ENCODE measurements at places on chromosomes 1 and 21.

DNA sequence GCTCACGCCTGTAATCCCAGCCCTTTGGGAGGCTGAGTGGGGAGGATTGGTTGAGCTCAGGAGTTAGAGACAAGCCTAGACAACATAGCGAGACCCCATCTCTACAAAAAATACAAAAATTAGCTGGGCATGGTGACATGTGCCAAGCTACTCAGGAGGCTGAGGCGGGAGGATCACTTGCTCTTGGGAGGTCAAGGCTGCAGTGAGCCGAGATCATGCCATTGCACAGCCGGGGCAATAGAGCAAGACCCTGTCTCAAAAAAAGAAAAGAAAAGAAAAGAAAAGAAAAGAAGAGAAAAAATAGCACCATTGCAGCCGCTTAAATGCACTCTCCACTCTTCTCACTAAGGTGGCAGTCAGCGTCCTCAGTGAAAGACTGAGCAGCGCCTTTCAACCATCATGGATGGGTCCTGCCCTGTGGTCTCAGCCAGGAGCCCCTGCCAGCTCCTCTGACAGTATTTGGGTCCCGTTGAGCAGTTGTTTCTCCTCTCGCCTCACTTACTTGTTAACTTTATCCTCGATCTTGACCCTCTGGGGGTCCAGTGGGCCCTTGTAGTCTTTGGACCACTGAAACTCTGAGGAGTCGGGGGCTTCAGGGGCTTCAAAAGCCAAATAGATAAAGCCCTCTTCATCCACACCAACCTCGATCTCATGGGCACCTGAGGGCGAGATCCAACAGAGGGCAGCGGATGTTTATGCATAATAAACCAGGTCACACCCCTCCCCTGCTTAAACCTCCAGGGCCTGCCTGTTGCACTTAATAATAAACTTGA is 36.9 kb downstream of the MYOM3 start:
- no peak for DNase-seq

GRCh38 chr1:118217141-118217838 is 32.3 kb upstream of the SPAG17 start:
- no peak for DNase-seq

- no peak for DNase-seq
Measured at GRCh38 chr21:34705011-34705410, 36.2 kb downstream of the CLIC6 start.

GRCh38 chr1:172286629-172287076 is 133.8 kb upstream of the C1orf105 start:
- DNase-seq = no peak

DNA sequence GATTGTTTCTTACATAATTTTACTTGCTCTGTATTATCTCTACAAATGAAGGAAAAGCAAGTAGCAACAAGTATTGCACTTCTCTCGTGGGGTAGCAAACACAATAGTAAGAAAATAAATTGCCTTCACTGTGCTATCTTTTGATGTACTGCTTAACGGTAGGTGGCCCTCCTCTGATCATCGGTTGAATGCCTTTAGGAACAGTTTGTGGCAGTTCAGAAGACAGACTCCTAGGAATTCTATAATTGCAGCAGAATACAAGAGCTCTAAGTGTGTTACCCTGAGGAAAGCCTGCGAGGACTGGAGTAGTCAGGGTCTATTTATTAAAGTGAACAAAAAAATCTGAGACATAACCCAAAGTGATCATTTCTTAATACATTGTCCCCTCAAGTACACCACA is 1135.9 kb downstream of the KCNT2 start:
- no peak for DNase-seq

DNA sequence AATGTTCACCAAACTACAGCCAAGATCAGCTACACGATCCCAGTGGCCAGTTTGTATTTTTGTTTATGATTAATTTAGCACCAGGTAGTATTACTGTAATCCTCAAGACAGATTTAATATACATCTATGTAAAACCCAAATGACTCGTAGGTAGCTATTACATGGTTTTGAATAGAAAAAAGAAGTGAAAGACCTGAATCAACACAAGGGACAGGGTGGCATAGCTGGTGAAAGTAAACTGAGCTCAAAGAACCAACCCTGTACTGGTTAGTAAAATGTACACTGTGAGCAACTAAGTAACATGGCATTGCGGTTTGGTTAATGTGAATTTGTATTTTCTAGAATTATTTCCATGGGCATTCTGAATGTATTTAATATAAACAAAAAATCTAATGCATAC is 8.8 kb downstream of the GPATCH2 start:
- DNase-seq = no peak

GRCh38 chr1:116586741-116587143 is 15.9 kb upstream of the CD58 start:
- DNase-seq = no peak

DNA sequence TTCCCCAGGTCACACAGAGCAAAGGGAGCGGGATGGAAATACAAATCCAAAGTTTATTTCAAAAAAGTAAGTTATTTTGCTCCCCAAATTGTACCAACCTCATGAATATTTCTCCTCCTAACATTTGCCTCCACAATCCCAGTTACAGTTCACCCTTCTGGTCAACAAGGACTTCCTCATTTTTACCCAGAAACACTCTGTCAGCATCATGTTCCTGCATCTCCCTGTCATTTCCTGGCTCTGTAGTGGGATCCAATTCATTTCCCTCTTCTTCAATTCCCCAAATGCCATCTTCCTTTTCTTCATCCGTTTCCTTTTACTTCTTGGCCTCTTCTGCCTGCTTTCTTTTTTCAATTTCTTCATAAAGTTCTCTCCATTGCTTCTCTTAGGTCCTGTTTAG is 32.0 kb upstream of the EPS15 start:
- no peak for DNase-seq

- DNase-seq = no peak
Measured at GRCh38 chr1:114208106-114208505, 54.4 kb upstream of the SYT6 start.

DNA sequence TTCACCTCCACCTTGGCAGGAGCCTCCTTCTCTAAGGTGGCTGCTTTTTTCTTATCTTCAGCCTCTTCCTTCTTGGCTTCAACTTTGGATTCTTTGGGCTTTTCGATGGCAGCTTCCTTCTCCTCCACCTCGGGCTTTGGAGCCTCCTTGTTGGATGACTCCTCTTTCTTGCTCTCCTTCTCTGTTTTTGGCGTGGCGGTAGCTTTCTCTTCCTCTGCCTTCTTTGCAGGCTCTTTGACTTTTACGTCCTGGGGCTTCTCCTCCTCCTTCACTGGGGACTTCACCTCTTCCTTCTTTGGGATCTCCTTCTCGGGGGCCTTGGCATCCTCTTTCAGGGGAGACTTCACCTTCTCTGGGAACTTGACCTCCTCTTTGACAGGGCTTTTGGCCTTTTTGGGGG is 13.9 kb upstream of the CD2 start:
- no peak for DNase-seq

DNA sequence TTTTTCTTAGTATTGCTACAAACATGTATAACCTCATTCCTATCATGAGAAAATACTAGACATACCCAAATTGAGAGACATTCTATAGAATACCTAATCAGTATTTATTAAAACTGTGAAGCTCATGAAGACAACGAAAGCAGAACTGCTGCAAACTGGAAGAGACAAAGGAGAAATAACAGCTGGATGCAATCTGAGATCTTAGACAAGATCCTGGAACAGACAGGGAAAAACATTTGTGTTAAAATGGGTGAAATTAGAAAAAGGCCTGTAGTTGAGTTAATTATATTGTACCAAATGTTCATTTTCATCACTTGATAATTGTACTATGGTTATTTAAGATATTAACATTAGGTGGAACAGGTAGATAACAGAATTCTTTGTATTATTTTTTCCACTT is 392.0 kb downstream of the PLPP3 start:
- no peak for DNase-seq

DNA sequence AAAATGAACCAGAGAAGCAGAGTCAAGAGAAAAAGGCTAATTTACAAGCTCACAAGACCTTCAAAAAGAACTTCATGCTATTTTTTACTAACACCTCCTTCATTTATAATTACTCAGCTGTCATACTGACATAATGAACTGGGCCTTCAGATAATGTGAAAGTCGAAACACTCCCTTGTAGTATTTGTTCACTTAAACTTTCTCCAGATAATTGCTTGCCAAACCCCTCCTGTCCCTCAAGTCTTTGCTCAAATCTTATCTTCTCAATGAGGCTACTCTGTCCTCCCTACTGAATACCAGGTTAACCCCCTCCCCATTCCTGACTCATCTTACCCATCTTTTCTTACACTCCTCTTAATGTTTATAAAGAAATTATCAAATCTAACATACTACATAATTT is 11.1 kb upstream of the MAP3K21 start:
- DNase-seq = no peak

- no peak for DNase-seq
Measured at GRCh38 chr1:221184131-221184794, 305.0 kb downstream of the HLX start.

GRCh38 chr1:101166583-101167120 is 70.2 kb upstream of the S1PR1 start:
- DNase-seq = no peak

DNA sequence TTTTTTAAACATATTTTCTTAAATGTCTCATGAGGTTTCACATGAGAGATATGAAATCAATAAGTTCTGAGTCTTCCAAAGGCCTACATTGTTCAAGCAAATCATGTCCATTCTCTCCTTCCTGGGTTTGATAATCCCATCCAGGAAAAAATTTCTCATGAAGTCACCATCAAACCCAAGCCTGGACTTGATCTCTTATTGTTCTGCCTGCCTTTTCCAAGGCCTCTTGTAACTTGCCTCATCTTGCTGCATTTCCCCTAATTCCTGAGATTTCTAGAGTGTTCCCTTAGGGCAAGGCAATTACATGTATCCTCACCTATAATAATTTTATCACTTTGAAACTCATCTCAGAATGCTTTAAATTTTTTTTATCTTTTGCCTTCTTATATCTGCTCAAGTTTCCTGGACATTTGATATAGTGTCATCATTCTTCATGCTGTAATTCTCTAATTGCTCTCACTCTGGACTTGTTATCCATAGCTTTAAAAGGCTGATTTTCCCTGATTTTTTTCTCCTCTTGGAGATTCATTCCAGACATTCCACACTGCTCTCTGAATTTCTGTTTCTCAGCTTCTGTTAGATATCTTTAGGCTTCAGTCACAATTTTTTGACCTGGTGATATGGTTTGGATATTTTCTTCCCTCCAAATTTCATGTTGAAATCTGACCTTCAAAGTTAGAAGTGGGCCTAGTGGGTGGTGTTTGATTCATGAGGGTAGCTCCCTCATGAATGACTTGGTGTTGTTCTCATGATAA is 126.4 kb downstream of the LRRC7 start:
- DNase-seq = no peak

DNA sequence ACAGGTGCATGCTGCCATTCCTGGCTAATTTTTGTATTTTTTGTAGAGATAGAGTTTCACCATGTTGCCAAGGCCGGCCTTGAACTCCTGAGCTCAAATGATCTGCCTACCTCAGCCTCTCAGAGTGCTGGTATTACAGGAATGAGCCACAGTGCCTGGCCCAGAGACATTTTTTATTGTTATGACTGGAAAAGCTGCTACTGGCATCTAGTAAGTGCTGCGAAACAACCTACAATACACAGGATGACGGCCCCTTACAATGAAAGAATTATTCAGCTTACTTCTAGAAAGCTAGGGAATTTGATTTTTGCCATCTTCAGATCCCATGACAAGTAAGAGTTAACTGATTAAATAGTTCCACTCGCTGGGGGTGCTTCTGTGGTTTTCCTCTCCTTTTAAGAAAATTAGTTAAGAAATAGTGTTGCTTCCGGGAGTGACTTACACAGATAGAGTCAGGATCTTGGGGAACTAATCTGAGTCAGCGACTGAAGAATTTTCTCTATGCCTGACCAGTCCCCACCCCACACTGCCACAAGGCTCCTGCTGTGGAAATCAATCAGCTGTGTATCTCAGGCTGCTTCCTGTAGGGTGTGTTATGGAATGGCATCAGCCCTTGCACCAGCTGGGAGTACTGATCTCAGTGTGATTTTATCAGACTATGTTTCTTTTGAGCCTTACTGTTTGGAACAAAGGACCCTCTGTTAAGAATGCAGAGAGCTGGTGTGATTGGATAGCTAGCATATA is 93.0 kb upstream of the BMP8A start:
- no peak for DNase-seq

DNA sequence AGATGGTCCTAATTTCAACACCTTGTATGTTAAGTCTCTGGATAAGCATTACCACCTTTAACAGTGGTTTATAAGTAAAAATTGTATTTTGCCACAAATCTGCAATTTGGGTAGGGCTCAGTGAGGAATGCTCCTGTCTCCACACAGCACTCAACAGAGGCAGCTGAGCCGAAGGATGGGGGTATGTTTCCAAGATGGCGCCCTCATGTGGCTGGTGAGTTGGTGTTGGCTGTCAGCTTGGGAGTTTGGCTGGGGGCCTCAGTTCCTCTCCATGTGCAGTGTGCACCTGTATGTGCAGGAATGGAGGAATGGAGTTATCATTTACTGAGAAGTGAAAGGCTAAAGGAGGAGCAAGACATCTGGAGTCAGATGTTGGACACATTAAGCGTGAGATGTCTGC is 136.8 kb downstream of the GABPA start:
- no peak for DNase-seq

DNA sequence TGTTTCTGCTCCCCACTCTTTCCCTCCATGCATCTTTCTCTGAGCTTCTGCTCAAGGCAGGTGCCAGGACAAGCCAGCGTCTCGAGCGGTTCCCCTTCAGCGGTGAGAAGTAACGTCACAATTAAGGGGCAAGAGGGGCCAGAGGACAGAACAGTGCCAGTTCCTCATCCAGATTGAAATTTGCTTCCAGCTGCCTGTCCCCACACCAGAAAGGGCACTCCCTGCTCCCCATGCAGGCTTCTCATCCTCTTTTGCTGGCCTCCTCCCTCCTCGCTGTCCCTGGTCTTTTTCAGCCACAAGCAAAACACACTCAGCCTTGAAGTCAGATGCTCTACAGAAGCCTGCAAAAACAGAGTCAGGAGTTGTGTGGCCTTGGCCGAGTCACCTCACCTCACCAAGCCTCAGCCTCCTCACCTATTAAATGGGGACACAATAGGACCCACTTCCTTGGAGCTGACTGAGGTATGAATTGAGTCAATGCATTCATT is 35.0 kb upstream of the ECE1 start:
- DNase-seq = no peak

DNA sequence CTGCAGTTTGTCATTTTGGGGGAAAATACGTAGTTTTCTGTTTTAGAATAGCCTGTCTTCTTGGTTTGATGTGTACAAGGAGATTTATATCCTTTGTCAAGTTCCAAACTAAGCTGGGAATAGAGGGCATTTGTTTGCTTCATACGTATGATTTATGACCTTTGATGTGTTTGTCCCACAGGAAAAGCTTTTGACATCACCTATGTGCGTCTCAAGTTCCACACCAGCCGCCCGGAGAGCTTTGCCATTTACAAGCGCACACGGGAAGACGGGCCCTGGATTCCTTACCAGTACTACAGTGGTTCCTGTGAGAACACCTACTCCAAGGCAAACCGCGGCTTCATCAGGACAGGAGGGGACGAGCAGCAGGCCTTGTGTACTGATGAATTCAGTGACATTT is 79.9 kb downstream of the LAMC1 start:
- DNase-seq = no peak

GRCh38 chr21:46581780-46582307 is 23.0 kb downstream of the S100B start:
- DNase-seq = no peak

Measured in GM18507 (cell line).